Renal cortex interstitium (tissue), 15 donors: ENCODE measurements at places on chromosomes 2 and 18. TPM values are rescaled to one million over a fixed set of nuclear protein-coding genes. Genes with fewer than 3 reads are reported as not detected.

GRCh38 chr2:197577446-197577845 lies 61.6 kb downstream of the MOB4 start:
- DNase-seq, result no peak

DNA sequence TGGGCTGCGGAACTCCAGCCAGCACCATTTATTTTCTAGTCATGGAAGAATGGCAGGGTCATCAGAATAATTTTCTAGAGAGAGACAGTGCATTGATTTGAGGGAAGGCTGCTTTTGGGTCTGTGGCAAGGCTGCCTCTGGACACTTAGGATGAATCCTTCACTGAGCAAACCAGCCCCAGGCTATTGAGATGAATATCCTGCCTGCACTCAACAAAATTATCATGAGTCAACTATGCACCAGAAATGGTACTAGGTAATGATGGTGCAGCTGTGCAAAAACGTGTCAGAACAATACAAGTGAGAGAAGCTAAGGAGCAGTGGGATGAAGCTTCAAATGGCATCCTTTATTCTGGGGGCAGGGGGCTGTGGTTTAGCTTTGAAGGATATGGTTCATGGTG lies 115.8 kb downstream of the SPHKAP start:
- no peak for DNase-seq

GRCh38 chr2:144211826-144212225 lies 308.1 kb downstream of the ZEB2 start:
- DNase-seq, result no peak

Gene LDLRAD4
- 10.3 TPM for polyA plus RNA-seq

Gene DIPK1C
- polyA plus RNA-seq, result 0.32 TPM
